B cell (primary cell): ENCODE measurements at places on chromosomes 3 and 15.

GRCh38 chr3:37967260-37967881 is 23.2 kb upstream of the VILL start:
- peak; percentile 37 for DNase-seq

DNA sequence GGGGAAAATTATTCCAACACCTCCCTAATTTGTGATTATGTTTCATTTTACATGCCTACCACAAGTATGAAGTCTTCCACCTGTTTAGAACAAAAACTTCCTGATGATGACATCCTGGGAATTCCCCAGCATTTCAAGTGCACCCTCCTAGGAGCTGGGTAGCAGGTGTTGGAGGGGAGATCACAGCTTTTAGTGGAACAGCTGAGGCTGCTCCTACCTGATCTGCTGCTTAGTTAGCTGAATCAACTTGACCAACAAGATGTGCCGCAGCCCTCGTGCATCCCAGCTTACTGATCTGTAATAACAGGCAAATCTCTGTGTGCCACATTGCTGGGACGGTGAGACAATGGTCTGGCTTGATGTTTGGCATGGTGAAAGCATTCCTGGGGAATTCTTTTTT is 29.7 kb downstream of the TRAK1 start:
- DNase-seq: no peak

- no peak for DNase-seq
Observed at GRCh38 chr3:11455956-11456355, 183.8 kb downstream of the ATG7 start.

DNA sequence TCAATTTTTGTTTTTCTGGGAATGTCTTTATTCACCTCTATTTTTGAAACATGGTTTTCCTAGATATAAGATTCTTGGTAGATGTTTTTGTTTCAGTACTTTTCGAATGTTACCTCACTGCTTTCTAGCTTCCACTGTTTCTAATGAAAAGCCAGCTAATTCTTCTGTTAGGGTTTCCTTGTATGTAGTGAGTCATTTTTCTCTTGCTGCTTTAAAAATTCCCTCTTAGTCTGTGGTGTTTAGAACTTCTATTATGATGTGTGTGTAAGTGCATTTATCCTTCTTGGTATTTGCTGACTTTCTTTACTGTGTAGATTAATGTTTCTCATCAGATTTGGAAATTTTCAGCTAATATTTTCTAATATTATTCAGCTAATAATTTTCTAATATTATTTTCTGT is 151.1 kb upstream of the OSTN start:
- DNase-seq: no peak

DNA sequence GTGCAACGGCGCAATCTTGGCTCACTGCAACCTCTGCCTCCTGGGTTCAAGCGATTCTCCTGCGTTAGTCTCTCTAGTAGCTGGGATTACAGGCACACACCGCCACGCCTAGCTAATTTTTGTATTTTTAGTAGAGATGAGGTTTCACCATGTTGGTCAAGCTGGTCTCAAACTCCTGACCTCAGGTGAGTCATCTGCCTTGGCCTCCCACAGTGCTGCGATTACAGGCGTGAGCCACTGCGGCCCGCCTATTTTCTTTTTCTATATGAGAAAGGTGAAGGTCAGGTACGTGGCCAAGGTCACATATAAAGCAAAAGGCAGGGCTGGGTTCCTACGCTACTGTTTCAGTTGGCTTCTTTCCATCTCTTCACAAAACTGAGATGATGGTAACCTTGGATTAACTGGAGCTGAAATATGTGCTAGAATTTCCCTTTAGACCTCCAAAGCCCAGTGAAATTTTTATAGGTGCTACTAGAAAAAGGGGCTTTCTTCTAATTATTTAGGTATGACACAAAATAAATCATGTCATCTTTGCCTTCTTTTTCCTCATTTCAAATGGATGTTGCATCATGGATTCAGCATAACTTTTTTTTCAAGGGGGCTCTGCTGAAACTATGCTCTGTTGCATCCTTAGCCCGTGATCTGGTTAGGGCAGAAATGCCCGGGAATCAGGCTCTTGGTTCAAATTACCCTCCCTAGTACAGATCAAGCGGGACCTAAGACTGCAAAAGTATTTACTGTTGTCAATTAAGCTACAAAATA is 68.5 kb downstream of the MYO1E start:
- DNase-seq: no peak

DNA sequence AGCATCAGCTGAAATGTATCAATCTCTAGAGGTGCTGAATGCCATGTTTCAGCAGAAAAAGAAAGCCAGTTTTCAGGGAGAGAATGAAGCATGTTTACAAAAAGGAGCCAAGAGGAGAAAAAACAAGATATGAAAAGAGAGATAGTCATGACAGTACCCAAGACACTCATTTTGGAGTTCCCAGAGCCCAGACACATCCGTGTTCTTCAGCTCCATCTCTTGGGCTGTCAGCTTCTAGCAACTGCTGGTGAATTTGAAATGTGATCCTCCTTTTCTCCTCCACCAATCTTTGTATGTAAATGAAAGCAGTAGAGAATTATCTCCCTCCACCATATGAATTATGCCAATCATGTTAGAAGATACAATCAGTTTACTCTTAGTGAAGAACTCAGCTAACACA is 93.0 kb upstream of the SLC25A36 start:
- DNase-seq: no peak

DNA sequence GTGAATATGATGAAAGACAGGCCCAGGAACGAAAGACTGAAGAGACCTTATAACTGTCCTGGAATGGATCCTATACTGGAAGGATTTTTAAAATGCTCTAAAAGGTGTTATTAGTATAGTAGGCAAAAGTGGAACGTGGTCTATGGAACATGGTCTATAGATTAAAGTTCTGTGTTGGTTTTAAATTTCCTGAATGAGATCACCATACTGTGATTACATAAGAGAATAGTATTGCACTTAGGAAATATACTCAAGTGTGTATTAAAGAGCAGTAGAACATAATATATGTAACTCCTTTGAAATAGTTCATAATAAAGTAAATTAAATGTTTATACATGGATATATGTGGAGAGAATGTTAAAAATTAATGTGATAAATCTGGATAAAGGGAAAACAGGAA is 68.2 kb downstream of the SPRED1 start:
- no peak for DNase-seq

DNA sequence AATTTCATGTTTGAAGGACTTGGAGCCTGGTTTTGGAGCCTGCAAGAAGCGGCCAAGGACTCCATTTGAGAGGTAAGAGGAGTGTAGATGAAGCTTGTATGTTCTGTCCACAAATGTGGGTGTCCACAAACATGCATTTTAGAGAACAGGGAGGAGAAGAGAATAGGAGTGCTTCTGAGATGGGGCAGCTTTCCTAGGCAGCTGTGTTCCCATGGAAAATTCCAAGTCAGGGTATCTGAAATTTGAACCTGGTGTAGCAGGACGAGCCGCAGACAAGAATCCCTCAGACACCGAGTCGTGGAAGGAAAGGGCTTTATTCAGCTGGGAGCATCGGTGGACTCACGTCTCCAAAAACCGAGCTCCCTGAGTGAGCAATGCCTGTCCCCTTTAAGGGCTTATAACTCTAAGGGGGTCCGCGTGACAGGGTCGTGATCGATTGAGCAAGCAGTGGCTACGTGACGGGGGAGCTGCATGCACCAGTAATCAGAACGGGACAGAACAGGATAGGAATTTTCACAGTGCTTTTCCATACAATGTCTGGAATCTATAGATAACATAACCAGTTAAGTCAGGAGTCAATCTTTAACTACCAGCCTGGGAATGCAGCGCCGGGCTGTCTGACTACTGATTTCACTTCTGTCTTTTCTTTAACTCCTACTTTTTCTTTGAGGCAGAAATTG is 71.4 kb upstream of the WDR72 start:
- no peak for DNase-seq

GRCh38 chr15:66233487-66234415 is 19.8 kb downstream of the MEGF11 start:
- no peak for DNase-seq

DNA sequence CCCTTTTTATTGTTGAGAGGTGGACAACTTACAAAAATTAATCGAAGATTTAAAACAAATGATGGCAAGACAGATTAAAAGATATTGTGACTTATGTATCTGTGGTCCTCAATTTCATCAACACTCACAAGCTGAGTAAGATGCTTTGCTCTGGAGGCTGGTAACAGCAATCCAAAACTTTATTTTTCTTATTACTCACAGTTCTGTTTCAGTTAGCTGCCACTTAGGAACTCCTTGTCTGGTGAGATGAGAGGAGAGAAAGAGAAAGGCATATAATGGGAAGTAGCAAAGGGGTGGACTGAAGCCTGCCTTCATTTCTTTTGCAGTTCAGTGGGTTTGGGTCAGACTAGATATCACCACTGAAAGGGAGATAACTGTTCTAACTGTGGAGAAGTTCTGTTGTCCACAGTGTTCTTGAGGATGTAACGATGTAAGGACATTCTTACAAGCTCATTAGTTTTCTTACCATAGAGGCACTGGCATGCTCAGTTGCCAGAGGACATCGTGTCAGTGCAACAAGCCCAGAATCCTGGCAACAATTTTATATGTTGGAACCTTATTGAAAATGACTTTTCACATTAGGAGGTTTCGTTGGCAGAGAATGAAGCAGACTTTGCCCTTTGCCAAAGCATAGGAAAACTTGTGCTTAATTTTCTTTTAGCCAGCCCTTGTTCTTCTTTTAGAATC is 93.6 kb downstream of the PLCL2 start:
- DNase-seq: no peak

- DNase-seq: peak; percentile 31
Observed at GRCh38 chr15:39801641-39802309, 19.1 kb upstream of the FSIP1 start.

GRCh38 chr3:107065094-107065861 is 312.0 kb upstream of the CCDC54 start:
- no peak for DNase-seq

DNA sequence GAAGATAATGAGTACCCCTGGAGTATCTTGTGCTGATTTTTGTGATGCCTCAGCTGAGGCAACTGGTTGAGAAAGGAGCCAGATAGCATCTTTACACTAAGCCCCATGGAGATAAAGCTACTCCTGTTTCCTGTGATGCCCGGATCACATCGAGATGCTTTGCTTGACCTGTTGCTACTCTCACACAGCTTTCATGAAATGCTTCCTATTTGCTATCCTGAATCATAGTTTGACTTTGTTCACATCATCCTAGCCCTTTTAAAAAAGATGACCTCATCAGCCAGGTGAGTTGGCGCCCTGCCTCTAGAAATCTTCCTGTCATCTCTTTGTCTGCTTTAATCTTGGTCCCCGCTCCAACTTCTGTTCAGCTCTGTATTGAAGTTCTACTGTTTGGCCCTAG is 409.6 kb upstream of the TBL1XR1 start:
- no peak for DNase-seq

DNA sequence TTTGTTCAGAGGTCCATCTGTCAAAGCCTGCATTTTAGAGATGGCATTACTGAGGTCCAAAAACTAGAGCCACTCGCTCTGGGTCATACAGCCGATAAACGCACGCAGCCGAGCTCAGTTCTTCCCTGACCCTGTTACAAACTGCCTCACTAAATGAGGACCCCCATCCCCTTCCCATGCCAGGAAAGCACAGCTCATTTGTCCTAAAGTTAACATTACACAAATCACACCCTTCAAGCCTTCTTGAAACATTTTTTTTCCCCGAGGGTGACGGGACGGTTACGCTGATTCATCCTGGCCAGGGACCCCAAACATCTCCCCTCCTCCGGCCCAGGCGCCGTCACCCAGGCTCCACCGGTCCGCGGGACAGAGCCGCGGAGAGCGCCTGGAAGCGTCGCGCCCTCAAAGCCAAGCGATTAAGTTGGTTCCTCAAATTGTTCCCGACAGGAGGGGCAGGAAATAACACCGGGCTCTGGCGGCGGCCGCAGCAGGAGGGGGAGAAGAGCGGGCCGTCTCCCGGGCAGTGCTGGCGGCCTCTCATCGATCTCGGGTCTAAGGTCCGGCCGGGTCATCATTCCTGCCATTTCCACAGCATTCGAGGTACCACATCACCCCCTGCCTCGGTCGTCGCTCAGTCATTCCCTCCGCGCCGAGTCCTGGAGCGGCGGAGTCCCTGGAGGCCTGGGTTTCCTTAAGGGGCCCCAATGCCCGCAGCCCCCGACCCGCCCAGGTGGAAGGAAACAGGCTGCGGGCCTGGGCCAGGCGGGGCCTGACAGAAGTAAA is 619 bp upstream of the CMTM8 start:
- DNase-seq: peak; percentile 44

- no peak for DNase-seq
Observed at GRCh38 chr15:78450285-78450858, 12.4 kb downstream of the IREB2 start.
